Activated CD4-positive, CD25-positive, alpha-beta regulatory T cell treated with anti-CD3 and anti-CD28 coated beads, Interleukin-2, amount 50 U/mL, for 16 hours (primary cell): ENCODE measurements at places on chromosomes 4 and X.

- DNase-seq, result no peak
These were observed 674 bp upstream of the DIAPH2 start for GRCh38 chrX:96683997-96684338.

- DNase-seq, result no peak
These were observed 150.0 kb downstream of the SPRY1 start for GRCh38 chr4:123546573-123547060.

GRCh38 chr4:77488882-77489281 lies 116.7 kb upstream of the CXCL13 start:
- DNase-seq, result no peak

- no peak for DNase-seq
These were observed 59.7 kb upstream of the TMEM164 start for GRCh38 chrX:109943092-109943739.

GRCh38 chrX:105820247-105820646 lies 2.1 kb upstream of the NRK start:
- no peak for DNase-seq

- DNase-seq, result no peak
These were observed 224.2 kb downstream of the RCHY1 start for GRCh38 chr4:75289914-75290582.

GRCh38 chr4:159498446-159499115 lies 395.7 kb downstream of the RAPGEF2 start:
- no peak for DNase-seq

- no peak for DNase-seq
These were observed 318.7 kb downstream of the SLC7A11 start for GRCh38 chr4:137923494-137923893.

DNA sequence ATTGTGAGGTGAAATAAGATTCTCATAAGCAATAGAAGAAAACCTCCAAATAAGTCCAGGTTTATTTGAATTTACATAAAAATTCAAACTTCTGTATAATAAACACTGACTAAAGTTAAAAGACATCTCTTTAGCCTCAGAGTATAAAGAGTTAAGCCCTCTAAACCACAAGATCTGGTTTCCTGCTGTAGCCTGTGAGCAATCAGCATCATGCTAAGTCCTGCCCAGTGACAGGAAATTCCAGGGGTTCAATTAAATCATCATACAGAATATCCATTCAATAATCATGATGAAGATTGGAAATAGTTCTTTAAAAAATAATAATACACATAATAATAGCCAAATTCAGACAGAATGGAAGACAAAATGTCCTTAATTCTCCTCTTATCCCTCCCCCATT lies 139.2 kb upstream of the DGKK start:
- no peak for DNase-seq

GRCh38 chr4:15809058-15809457 lies 30.9 kb downstream of the CD38 start:
- no peak for DNase-seq

DNA sequence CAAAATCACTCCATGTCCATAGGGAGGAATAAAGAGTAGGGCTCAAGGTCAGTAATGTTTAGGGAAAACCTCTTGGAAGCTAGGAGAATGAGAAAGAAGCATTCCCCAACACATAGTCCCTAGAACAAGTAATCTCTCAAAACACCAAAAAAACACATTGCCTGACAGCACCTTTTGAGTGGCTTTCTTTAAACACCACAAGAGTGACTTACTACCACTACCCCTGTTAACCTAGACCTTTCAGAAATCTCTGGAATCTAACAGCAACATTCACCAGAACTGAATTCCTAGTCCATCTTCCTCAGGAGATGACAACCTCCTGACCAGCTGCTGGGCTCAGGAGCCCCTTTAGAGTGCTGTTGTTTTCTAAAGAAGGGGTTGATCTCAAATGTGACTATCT lies 142.2 kb downstream of the SOWAHB start:
- DNase-seq, result no peak

DNA sequence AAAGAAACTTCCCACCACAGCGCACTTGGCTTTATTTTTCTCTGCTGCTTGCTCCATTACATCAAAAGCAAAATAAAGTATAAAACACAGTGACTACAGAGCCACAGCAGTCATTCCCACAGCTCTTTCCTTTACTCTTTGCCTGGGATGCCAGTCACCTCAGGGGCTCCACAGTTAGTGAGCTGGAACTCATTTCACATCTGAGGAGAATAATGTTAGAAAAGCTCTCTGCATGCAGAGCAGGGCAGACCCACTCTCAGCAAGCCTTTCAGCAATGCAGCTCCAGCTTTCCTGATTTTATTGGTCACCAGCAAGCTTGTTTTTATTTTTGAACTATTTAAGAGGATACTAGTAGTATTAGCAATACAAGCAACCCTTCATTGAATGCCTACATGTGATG lies 13.8 kb downstream of the GRXCR1 start:
- no peak for DNase-seq

DNA sequence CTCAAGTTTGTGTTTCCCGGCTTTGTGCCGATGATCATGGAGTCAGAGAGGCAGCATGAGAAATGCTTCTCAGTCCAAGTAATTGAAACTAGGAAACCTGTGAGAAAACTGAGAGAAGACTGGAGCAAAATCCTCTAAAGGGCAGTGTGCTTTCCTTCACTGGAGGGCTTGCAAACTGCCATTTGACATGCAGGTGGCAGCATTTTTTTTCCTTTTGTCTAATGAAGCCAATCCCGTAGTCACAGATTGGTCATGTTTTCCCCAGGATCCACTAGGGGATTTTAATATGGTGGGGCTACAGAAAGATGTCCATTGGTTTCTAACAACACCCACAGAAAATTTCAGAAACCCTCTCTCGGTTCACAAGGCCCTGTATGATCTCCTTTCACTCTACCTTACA lies 117.4 kb upstream of the NUDT10 start:
- DNase-seq, result no peak

GRCh38 chr4:151804821-151805220 lies 44.0 kb upstream of the GATB start:
- no peak for DNase-seq

DNA sequence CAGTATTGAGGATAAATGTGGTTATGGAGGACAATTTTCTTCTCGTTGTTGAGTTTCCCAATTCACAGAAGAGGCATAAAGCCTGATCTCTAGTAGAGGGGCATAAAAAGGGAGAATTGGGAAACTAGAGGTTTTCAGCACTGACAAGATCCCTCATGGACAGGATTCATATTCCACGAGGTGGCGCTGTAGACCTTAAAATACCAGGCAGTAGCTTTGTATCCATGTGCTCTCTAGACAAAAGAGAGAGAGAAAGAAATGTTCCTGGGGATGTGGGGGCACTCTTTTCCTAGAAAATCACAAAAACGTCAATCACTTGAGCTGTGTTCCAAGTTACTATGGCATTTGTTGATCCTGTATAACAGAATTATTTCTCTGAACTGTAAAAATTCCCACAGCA lies 128.3 kb downstream of the MAGEE1 start:
- no peak for DNase-seq

- no peak for DNase-seq
These were observed 207.6 kb downstream of the NAF1 start for GRCh38 chr4:162959046-162959445.

GRCh38 chr4:56681158-56681852 lies at the start of gene HOPX:
Gene HOPX, minus strand, starts transcription at chr4:56681296. Its CDS starts 23,480 bp downstream, at chr4:56657816.
- DNase-seq, result peak; percentile 4

- DNase-seq, result no peak
These were observed 12.4 kb upstream of the FRYL start for GRCh38 chr4:48792348-48793006.

- DNase-seq, result no peak
These were observed 52.2 kb downstream of the ABCG2 start for GRCh38 chr4:88106205-88106604.

GRCh38 chr4:101600287-101600686 lies 190.2 kb upstream of the BANK1 start:
- DNase-seq, result no peak

- no peak for DNase-seq
These were observed 192.2 kb upstream of the LEF1 start for GRCh38 chr4:108360754-108361445.

- DNase-seq, result no peak
These were observed 94.7 kb upstream of the DIPK2B start for GRCh38 chrX:45295259-45295986.

DNA sequence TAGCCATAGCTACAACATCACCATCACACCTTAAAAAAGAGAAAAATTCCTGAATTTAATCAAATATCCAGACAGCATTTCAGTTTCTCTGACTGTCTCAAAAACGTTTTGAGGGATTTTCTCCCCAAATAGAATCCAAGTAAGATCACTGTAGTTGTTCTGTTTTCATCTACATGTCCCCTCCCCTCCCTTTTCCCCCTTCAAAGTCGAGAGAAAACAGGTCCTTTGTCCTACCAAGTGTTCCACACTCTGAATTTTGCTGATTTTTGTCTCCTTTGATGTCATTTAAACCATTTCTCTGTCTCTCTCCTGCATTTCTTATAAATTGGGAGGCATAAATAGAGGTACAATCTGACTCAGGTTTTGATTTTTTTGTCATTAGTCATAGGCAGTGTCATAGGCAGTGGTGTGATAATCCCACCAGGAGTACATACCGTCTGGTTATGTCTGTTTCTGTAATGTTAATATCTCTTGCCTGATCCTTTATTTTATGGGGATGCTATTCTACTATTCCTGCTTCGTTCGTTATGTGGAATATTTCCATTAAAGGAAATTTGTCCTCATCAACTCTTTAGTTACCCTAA lies 348.6 kb downstream of the PTTG2 start:
- DNase-seq, result no peak

DNA sequence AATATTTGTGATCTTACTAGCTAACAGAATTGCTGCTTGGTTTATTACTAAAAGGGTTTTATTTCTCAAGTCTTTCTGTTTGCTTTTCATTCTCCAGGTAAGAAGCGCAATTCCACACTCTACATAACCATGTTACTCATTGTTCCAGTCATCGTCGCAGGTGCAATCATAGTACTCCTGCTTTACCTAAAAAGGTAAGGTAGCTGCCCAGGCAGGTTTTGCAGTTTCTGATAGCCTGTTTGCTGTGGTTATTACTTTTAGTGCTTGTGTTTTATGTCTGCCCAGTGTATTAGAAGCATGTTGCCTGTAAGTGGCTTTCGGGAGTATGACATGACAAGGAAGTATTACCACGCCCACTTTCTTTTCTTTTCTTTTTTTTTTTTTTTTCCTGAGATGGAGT lies 46.4 kb downstream of the IL13RA1 start:
- no peak for DNase-seq

DNA sequence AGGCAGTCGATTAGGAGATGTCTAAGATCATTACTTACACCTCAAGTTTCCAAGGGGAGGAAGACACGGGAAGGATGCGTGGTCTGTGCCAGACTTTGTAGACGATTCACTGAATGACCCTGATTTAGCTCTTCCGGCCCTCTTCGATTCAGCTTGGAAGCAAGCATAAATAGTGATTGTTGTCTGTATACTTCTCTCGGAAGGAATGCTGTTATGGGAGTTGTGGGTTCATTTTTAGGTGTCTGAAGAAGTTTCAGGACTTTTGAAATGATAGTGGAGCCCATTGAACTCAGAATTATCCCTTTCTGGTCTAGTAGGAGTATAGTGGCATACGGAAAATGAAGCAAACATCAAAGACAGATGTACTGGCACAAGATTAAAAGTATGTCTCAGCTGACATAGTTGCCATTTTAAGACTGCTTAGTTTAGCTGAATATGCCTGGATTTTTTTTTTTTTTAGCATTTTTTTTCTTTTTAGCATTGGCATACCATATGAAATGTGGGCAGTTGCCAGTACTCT lies 1.0 kb upstream of the ANKRD17 start:
- peak; percentile 2 for DNase-seq
